Smooth muscle cell of the umbilical artery (primary cell): ENCODE measurements at places on chromosomes 13 and 19. TPM values are rescaled to one million over a fixed set of nuclear protein-coding genes. Genes with fewer than 3 reads are reported as not detected.

Gene HSH2D
- total RNA-seq = not detected in 2 replicates

Gene FPR2
- total RNA-seq = 0.05 and 0.30 TPM in 2 replicates

Gene ACER1
- 0.09 TPM in 1 of 2 replicates, not detected in the other for total RNA-seq

Gene DIS3
- 42.5 and 73.8 TPM in 2 replicates for total RNA-seq

Gene LILRB2
- not detected in 2 replicates for total RNA-seq

Gene ZNF787
- 21.7 and 29.7 TPM in 2 replicates for total RNA-seq

Gene TNFSF9
- total RNA-seq = 0.14 and 0.30 TPM in 2 replicates

Gene LGALS7B
- not detected in 2 replicates for total RNA-seq

Gene RDH13
- 7.4 and 10.3 TPM in 2 replicates for total RNA-seq

Gene ZNF780B
- total RNA-seq = 16.3 and 21.1 TPM in 2 replicates

Gene SARS2
- total RNA-seq = 10.1 and 14.4 TPM in 2 replicates

Gene C3
- total RNA-seq = 3.1 and 60.0 TPM in 2 replicates

Gene XRCC1
- 10.8 and 11.9 TPM in 2 replicates for total RNA-seq

Gene EPSTI1
- 2.7 and 9.8 TPM in 2 replicates for total RNA-seq

Gene HSPB6
- total RNA-seq = 77.2 and 141 TPM in 2 replicates
